Stimulated activated naive B cell treated with anti-CD40 and anti-IgM and Interleukin-4, amounts not matched to agents 10 μg/mL and 1 μg/mL and 100 μg/mL, for 72 hours (primary cell): ENCODE measurements at places on chromosomes 5 and 9.

DNA sequence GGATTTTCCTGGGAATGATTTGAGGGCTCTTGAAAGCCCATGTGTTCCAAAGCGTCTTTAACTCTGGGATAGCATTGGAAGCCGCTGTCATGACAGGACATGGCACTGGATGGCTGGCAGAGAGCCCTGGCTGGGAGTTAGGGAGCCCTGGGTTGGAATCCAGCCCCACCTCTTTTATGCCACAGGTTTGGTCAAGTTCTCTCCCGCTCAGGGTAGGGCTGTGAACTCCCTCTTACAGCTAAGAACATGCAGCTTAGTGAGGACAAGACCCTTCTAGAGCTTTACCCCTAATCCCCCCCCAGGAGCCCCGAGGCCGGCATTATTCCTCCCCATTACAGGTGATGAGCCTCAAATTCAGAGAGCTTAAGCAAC lies 37.2 kb downstream of the OLFML2A start:
- DNase-seq: no peak

- no peak for DNase-seq
These were observed 24.7 kb upstream of the IFNE start for GRCh38 chr9:21506626-21507482.

DNA sequence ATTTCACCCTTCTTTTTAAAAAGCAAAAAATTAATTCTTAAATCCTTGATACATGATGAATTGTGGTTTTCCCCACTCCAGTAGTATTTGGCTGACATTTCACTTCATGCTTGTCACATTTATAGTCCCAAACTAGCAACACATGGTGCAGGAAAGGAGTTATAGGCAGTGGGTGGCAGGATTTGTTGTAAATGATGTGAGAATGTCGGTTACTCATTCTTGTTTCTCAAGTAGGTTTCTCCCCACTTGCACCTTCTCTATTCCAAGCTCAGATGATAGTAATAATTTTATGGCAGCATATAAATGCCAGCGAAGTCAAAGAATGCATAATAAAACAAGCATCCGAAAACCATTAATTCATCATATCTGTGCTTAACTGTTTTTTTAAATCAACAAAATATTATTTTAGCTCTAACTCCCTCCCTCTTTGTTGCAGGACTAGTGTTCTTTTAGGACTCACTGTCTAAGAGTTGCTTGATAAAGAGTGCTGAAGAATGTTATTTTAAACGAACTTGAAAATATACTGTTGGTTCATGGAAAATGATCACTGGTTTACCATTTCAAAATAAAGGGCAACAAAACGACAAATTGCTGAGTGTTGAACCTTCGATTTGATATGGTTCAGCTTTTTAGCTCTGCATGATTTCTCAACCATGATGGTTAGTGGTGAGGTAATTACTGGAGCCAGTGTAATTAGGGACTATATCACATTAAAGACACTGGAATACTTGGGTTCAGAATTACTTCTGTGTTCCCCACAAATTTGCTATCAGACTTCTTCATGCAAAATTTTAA lies 88.1 kb upstream of the ADAMTSL1 start:
- no peak for DNase-seq

DNA sequence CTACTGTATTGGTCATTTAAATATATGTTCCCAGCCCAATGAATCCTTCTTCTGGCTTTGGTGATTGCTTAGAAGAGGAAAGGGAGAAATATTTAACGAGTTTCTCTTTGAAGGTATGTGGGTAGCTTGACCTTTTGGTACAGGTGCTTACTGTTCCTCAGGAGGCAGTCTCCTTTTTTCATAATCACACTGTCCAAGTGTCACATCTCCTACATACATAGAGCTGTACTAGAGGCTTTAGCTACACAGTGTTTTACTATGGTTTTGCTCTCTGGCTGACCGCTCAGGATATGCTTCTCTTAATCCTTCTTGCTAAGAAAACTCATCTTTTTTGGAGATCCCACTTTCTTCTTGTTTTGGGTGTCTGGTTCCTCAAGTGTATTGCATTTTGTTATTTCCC lies 6.9 kb downstream of the ERBIN start:
- DNase-seq: no peak

- no peak for DNase-seq
These were observed 117.3 kb upstream of the LHFPL2 start for GRCh38 chr5:78765756-78766411.

DNA sequence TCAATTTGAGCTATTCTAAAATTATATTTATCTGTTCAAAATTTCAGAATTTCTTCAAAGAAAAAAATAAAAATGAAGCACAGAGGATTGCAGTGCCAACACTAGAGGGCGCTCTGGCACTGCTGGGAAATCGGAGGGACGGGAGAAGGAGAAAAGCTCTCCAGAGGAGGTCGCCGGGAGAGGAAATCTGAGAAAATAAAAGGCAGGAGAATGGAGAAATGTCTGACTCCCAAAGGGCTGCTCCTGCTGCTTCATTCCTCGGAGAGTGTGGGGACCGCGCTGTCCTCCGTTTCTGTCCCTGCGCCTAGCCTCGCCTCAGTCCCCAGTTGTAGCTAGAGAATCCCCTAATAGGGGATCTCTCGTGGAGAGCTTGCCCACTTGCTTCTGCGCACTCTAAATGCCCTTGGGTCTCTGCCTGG lies 40.0 kb upstream of the ARSB start:
- DNase-seq: peak; percentile 4

DNA sequence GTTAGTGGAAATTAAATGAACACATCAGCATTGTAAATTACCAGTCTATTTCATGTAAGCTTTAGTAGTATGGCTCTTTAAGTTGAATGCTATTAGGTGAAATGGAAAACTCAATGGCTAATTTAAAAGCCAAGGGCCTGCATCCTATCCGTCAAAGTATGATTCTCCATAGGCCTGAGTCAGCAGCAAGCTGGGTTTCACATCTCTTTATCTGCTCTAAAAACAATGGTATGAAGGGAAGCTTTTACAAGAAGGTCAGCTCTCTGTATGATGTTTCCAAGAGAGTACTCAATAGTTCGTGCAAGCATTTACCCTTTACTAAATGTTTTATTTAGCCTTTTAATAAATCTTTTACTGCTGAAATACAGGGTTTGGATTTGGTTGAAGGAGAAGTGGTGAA lies 62.8 kb downstream of the MAP1B start:
- no peak for DNase-seq

DNA sequence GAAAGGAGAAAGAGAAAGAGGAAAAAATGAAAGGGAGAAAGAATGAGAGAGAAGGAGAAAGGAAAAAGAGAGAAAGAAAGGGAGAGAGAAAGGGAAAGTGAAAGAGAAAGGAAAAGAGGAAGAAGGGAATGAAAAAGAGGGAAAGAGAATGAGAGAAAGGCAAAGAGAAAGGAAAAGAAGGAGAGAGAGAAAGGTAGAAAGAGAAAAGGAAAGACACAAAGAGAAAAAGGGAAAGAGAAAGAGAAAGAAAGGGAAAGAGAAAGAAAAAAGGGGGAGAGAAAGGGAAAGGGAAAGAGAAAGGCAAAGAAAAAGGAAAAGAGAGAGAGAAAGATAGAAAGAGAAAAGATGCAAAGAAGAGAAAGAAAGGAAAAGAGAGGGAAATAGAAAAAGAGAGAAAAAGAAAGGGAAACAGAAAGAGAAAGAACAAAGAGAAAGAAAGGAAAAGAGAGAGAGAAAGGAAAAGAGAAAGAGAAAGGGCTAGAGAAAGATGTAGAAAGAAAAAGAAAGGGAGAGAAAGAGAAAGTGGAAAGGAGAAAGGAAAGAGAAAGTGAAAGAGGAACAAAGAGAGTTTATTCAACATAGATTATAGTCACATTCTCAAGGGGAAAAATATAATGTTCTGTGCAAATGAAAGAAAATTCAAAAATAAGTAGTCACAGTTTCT lies 165.2 kb downstream of the TMEM38B start:
- DNase-seq: no peak
